Stimulated activated CD8-positive, alpha-beta memory T cell treated with anti-CD3 and anti-CD28 coated beads, Interleukin-7, amount 100 ng/mL, for 4 hours (primary cell): ENCODE measurements at places on chromosomes 2 and 18.

DNA sequence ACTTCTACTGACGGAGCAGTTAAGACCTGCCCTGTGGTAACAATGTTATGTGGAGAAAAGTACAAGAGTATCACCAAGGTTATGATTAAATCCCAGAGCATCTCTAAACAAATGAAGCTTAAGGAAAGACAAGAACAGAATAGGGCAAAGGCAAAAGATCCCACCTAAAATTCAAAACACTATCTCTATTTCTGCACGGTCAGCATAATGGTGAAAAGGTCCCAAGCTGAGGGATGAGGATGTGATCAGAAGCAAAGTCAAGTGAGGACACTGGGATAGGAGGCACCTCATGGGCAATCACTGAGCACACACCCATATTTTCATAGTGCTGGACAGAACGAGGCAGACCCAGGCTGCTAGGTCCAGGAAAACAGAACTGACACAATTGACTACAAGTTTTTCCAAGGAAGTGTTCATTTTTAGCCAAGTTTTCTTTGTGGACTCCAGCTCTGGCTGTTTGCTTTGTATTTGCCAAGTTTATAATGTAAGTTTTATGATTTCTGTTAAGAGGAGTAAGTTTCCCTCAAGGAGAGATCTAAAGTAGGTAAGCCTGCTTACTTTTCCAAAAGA is 77.8 kb downstream of the NCKAP5 start:
- DNase-seq = no peak

- no peak for DNase-seq
Measured at GRCh38 chr2:234797566-234798250, 154.1 kb upstream of the SH3BP4 start.

DNA sequence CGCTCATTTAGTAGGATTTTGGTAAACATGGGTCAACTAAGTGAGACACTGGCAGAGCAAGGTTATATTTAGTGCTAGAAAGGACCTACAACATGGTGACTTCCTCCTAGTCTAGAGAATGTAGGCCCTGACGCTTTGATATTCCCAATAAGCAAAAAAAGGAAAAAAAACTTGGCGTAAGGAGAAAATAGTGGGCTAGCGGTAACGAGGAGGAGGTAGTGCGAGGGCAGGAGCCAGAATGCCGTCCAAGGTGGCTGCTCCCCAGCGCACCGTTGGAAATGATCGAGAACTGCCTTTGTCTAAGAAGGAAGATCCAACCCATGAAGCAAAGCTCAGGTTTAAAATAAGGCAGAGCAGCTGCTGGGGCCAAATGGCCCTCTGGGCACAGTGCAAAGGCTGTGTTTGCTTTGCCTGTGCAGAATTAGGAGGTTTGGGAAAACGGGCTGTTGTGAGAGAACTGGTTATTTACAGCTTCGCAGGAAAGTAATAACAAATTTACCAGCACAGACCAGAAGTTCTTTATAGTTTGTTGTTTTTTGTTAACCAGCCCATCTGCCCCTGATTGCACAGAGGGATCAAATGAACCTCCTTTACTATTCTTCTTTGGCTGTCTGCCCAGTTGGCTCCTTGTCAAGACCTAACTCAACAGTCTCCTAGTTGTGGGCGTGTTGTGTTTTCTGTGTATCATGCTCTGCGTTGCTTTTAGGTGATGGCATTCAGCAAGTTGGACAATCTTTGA is 86.6 kb downstream of the ITGB1BP1 start:
- DNase-seq = no peak

DNA sequence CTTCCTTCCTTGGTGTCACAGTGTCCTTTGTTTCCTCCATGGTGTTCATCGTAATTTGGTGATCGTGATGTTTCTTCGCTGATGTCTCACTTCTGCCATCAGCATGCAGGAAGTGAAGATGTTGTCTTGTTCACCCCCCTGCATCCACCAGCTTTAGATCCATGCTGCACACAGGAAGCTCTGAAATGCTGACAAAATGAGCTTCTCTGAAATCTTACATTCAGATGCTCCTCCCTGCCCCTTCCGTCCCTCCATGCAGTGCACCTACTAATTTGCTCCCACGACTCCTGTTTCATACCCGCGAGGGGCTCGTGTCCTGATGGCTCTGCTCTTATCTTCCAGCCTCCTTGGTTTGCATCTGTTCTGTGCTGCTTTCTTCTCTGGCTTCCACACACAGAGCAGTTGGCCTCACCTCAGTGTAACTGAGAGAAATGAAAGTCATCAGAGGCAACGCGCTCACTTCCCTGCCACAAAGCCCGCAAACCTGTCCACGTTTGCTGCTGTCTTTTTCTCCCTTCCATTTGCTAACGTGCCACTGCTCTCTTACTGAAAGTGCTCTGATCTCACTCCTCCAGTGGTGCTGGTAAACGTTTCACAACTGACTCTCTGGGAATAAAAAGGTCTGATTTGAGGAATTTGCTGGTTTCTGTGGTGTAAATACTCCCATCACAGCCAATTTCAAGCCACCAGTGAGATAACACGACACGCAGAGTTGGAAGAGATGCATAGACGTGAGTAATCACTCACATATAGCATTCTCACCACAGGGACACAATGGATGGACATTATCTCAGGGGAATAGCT is 41.0 kb upstream of the MGAT4A start:
- no peak for DNase-seq

- DNase-seq = no peak
Measured at GRCh38 chr2:54667726-54668650, 55.5 kb upstream of the EML6 start.

DNA sequence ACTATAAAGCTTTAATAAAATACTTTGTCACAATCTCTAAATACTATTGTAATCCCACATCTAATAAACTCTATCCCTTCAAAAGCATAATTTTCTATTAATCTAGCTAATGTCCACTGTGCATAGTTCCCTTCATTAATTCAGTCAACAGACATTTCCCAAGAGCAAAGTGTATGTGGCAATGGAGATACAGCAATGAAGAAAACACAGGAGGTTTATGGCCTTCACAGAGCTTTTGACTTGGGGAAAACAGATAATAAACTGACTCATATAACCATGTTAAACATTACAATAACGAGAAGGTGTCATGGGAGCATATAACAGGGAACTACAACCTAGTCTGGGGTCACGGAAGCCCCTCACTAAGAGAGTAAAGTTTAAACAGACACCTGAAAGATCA is 86.3 kb downstream of the SPIRE1 start:
- no peak for DNase-seq

DNA sequence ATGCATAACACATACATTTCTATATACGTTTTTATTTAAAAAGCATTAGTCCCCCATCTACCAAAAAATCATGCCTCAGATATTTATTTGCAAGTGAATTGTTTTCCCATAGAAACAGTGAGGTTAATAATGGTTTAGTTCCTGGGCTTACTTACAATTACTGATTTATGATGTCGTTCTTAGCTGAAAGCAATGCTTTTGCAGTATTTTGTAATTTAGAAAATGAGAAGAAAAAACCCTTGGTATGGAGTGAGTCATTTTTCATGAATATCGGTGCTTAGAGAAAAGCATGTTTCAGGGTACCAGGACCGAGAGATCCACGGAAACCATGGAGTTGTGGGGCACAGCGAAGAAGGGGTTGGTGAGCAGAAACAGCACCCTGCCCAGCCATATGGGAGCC is 12.0 kb upstream of the CDK15 start:
- DNase-seq = no peak

GRCh38 chr2:143629340-143629739 is 500.1 kb downstream of the ARHGAP15 start:
- no peak for DNase-seq

DNA sequence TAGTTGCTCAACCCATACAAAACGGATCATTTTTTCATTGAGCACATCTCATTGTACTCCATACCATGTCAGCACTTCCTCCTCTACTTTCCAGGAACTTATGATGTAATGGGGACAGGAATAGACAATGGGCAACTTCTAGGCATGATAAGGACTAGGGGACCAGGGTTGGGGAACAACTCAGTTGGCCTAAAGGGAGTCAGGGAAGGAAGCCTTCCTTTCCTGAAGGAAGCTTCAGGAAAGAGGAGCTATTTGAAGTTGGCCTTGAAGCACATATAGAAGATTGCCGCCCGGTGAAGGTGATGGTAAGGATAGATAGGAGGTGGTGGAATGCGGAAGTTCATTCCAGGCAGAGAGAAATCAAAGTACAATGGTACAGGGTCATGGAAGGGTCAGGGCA is 283.9 kb downstream of the SLC8A1 start:
- DNase-seq = no peak

DNA sequence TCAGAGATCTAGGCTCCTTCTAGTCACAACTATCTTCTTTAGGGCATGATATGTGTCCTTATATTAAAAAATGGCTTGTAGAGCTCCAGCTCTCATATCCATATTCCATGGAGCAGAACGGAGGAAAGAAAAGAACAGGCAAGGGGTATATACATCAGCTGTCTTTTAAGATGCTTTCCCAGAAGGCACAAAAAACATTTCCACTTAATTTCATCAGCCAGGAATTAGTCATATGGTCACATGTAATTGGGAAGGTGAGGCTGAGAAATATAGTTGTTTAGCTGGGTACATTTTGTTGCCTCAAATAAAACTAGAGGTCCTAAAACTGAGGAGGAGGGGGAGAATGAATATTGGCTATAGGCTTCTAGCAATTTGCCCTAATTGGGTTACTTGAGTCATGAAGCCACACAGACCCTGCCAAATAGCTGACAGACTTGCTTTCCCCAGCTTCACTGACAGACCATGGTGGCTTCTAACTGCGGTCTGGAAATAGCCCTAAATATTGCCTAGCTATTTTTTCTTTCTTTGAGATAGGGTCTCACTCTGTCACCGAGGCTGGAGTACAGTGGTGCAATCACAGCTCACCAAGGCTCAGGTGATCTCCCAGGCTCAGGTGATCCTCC is 20.0 kb downstream of the MAIP1 start:
- no peak for DNase-seq

DNA sequence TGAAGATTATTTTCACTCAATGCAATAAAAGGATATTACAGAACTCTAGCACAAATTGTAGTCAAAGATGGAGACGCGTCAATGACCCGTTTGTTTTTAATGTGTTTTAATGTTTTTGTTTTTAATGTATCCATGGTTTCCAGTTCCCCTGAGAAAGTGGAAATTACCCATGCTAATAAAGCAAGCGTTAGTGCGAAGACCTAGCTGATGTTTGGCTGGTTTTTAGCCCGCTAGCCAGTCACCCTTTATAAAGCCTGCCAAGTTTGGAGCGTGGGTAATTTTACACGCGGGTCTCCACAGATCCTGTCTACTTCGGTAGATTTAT is 430 bp upstream of the CHMP1B start:
- no peak for DNase-seq

GRCh38 chr2:85735691-85736090 is 18.1 kb upstream of the ATOH8 start:
- DNase-seq = no peak

- no peak for DNase-seq
Measured at GRCh38 chr18:48949606-48950535, 894 bp downstream of the SMAD7 start.

DNA sequence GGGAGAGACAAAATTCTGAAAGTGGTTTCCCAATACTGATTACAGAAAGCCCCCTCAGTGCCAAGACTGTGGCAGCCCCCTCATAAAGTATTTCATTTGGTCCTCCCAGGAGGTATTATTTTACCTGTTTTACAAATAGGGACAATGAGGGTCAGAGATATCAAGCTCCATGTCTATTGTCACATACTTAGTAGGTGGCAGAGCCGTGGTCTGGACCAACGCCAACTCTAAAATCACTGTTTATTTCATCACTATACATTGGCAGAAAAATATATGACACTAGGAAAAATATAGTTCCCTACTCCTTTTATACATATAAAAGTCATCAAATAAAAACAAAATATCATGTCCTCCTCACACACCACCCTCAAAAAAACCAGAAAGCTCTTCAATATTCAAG is 68.6 kb downstream of the DHRS9 start:
- no peak for DNase-seq

DNA sequence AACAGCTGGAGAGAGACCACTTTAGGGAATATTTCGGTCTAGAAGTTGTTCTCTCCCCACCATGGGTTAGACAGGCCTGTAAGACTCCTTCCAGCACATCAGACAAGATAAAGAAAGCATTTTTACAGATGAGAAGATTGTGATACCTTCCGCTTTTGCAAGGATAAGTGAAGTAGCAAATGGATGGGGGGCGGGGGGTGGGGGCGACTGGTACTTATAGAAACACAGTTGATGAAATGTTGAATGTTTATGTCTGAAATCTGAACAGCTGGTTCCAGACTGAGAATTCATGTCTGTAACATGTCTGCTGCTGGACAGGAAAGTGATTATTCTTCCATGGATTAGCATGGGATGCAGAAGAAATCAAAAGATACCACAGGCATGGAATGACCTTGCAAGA is 90.5 kb upstream of the FN1 start:
- DNase-seq = no peak

GRCh38 chr2:74148457-74149246 is 940 bp upstream of the BOLA3 start:
- DNase-seq = no peak

DNA sequence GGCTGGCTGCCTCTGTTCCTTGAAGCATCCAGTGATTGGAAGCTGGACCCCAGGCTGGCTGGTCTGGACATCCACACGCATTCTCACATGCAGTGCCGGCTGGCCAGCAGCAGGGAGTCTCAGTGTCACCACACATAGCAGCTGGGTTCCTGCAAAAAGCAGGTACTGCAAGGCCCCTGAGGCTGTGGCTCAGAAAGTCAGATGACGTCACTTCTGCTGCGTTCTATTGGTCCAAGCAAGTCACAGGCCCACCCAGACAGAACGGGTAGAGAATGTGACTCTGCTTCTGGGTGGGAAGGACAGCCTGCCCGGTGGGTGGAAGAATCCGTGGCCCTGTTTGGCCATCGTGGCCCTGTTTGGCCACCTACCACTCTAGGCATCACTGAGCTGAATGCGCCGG is 51.3 kb upstream of the SPP2 start:
- DNase-seq = no peak

DNA sequence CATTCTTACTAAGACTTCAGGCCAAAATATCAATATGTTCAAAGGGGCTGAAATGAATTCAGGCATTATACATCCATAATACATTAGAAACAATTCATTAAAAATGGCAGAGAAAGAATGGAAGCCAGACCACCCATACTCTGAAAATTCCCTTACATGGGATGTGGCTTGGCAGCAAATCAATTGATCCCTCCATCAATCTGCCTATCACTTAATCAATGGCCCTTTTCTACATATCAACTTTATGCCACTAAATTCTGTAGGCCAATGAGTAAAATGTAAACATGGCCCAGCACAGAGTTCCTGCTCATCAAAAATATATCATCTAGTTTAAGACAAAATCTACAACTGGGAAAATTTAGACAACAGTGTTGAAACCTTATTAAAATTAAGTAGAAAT is 41.8 kb upstream of the SLC14A2 start:
- DNase-seq = no peak

DNA sequence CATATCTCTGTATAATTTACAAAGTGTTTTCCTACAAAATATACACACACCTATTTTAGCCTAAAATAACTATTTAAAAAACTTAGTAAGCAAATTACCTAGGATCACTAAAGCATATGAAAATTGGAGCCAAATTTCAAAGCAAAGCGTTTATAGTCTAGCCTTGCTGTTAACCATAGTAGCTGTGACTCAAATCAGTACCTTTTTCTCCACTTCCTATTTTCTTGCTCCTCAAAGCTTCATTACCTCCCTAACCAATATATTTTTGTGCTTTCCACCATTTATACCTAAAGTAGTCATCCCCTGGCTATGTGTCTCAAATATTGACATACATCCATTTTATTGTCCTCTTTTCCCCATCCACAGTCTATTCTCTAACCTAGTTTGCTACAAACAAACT is 73.1 kb downstream of the ERBB4 start:
- no peak for DNase-seq

- no peak for DNase-seq
Measured at GRCh38 chr18:48835119-48835518, 115.6 kb downstream of the SMAD7 start.
